ENCODE measurements at places on chromosomes 1 and 21. TPM values are rescaled to one million over a fixed set of nuclear protein-coding genes. Genes with fewer than 3 reads are reported as not detected.
A peak's percentile ranks its signal among the peaks of the same experiment; 100 is the strongest.

- no peak for DNase-seq
These were observed 51.0 kb downstream of the PGBD5 start for GRCh38 chr1:230375147-230375546.

- no peak for DNase-seq
These were observed 12.5 kb downstream of the TRAF3IP3 start for GRCh38 chr1:209768354-209768774.

GRCh38 chr21:37149411-37149810 lies 76.4 kb downstream of the TTC3 start:
- DNase-seq = peak; percentile 74

GRCh38 chr1:70840260-70840953 lies 207.2 kb downstream of the PTGER3 start:
- DNase-seq = peak; percentile 82

GRCh38 chr21:26374817-26375216 lies 198.3 kb downstream of the CYYR1 start:
- DNase-seq = no peak

- DNase-seq = no peak
These were observed 51.2 kb downstream of the DESI2 start for GRCh38 chr1:244704107-244704506.

GRCh38 chr1:83927701-83928100 lies 71.2 kb downstream of the TTLL7 start:
- no peak for DNase-seq

DNA sequence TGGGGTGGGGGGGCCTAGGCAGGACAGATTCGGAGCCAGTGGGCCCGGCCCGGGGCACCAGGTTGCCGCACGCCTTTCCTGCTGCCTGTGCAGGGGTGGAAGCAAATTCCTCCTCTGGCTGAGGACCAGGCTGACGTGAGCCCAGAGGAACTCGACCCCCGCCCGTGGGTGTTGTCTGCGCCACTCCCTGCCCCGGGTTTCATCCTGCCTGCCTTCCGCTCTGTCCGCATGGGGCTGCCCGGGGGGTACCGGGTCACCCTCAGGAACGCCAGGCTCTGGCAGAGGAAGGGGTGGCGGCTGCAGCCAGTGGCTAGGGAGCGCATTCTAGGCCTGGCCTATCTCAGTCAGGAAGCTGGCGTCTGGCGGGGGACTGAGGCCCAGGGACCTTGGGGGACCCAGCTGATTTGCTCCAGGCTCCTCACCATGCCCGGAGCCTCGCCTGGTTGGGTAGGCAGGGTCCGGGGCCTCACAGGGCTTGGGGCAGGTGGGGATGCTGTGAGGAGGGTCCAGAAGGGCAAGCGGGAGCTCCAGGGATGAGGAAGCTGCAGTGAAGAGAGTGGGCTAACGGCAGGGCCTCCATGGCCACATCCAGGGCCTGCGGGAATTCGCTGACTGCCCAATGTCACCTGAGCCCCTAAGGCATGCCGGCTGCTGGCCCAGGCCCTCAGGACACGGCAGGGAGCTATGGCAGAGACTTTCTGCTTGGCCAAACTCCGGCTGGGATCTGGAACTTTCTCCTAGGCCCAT lies 2.4 kb upstream of the IBA57 start:
- DNase-seq = peak; percentile 54

- no peak for DNase-seq
These were observed 183.5 kb downstream of the RUNX1 start for GRCh38 chr21:34865400-34866241.

GRCh38 chr1:180267761-180268555 lies 37.9 kb downstream of the LHX4 start:
- DNase-seq = no peak

- DNase-seq = no peak
These were observed 563.5 kb downstream of the PTPRC start for GRCh38 chr1:199202331-199202730.

DNA sequence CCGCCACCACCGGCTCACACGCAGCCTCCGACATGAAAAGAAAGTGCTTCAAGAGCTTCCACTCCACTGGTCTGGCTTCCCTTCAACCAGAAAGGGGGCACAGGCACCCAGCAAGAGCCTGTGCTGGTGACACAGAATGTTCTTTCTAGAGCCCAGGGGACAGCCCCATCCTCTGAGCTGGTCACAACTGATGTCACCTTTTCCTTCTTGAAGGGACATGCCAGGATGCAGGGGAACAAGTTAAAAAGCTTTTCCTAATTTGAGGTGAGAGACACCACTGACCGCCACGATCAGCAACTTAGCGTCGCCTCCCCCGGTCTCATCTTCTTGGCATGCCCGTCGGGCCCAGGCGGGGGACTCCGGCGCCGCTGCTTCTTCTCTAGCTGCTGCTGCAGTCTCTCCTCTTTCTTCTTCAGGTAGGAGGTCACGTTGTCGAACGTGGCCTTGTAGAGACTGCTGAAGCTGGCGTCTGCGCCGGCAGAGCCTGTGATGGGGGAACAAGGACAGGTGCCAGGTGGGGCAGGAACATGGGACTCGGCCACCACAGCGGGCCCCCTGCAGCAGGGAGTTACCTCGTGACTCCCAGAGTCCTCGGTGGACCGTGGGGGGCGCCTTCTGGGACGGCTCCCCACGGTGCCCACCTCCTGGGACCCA lies 29.5 kb downstream of the WDR4 start:
- no peak for DNase-seq

DNA sequence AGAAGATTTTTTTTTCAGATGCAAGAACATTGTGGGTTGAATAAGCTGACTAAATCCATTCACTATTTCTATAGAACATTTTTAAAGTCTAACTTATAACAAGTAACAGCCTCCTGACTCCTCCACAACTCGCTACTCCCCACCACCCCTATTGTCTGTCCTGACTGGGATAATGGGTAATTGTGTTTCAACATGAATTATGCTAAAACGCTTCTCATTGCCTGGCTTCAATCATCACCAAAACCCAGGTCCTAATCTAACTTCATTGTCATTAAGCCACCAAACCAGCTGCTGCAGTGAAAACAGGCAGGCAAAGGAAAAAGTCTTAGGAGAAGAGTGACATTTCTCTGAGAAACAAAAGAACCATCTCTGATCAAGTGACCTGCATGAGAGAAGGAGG lies 30.0 kb downstream of the TNR start:
- DNase-seq = no peak

DNA sequence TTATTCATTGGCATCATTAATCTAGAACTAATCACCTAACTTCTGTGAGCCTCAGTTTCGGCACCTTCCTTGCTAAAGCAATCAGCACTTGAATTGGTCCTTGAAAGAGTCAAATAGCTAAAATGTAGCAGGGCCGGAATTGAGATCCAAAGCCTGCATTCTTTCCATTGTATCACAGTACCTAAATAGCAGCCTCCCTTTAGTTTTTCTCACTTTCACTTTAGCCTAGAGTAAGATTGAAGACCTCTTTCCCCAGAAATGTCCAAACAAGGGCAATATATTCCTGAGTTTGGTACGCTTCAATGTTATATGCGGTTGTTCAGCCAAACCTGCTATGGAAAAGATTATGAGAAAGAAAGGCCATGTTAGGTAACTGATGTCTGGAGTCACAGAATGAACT lies 121.9 kb upstream of the BMP8A start:
- DNase-seq = peak; percentile 42

GRCh38 chr1:21814981-21815582 lies 3.0 kb downstream of the LDLRAD2 start:
- DNase-seq = no peak

GRCh38 chr1:86811142-86811924 lies 102.6 kb downstream of the SELENOF start:
- no peak for DNase-seq

DNA sequence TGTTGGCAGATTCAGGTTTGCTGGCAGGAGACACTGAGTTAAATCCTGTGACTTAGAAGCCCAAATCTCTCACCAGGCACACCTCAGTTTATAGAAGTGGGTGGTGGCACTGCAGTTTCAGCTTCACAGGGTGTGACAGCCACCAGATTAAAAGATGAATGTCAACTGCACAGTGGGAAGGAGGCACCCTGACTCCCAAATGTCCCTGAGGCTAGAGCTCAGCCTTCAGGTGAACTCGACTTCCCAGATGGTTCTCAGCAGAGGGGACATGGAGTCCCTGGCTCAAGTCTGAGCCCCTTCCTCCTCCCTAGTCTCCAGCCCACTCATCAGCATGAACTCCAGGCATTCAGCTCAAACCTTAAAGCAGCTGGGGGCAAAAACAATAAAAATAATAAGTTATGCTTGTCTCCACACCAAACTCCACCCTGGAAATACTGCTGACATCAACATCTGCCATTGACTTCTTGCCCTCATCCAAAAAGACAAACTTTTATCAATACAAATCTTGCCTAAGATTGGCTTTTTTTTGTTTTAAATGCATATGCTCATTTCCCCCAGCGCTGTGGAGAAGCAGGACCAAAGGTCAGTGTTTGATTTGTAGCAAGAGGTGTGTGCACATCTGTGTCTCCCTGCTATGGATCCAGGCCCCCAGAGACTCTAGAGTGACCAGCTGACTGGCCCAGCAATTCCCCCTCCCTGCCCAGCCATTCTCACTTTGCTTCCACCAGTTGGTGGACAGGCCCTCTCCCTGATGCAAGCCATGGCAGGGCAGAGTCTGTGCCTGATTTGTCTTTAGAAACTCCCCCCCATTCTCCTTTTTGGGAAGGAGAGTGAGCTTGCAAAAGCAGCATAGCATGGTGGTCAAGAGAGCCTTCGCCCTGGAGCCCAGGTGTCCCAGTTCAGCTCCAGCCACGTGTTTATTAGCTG lies 18.5 kb upstream of the S100A7 start:
- DNase-seq = no peak

- no peak for DNase-seq
These were observed 39.9 kb upstream of the NFASC start for GRCh38 chr1:204830747-204831146.

DNA sequence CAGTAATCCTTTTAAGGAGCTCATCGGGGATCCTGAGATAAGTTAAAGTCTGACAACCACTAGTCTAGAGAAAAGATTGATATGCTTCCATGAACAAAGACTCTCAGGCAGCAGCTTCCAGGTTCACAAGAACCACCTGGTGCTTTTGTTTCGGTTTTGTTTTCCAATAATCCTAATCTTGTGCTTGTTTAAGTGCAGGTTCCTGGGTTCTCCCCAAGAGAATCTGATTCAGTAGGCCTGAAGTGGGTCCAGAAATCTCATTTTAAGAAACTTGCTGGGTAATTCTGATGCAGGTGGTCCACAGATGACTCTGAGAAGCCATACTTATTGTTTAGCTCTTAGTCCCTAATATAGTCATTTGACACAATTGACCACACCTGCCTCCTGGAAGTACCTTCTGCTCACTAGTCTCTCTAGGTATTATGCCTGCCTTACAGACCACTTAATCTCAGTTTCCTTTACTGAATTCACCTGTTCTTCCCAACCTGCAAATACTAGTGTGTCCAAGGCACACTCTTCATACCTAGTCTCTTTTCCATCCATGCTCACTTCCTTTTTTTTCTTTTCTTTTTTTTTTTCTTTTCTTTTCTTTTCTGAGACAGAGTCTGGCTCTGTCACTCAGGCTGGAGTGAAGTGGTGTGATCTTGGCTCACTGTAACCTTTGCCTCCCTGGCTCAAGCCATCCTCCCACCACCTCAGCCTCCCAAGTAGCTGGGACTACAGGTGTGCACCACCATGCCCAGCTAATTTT lies 20.5 kb upstream of the FRRS1 start:
- DNase-seq = no peak

DNA sequence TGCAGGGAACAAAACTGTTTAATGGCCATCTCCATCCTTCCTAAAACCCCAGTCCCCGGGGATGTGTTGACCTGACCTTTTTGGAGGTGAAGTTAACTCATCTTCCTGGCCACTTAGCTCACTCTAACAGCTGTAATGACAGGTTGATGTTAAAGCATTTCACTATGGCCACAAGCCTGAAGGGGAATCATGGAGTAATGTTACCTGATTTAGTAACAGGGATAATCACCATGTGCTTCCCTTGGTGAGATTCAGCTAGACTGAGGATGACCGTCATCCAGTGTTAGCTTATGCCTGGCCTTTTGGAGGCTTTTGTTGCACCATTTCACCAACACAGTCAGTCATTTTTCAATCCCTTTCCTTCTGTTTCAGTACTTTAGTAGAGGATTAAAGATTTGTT lies 64.3 kb upstream of the RAVER2 start:
- no peak for DNase-seq

GRCh38 chr21:23522751-23523150 lies 2084.5 kb downstream of the MRPL39 start:
- DNase-seq = no peak

- DNase-seq = no peak
These were observed 170.2 kb downstream of the TNR start for GRCh38 chr1:175572932-175573868.

GRCh38 chr1:211424018-211424417 lies 67.9 kb downstream of the RD3 start:
- DNase-seq = no peak

DNA sequence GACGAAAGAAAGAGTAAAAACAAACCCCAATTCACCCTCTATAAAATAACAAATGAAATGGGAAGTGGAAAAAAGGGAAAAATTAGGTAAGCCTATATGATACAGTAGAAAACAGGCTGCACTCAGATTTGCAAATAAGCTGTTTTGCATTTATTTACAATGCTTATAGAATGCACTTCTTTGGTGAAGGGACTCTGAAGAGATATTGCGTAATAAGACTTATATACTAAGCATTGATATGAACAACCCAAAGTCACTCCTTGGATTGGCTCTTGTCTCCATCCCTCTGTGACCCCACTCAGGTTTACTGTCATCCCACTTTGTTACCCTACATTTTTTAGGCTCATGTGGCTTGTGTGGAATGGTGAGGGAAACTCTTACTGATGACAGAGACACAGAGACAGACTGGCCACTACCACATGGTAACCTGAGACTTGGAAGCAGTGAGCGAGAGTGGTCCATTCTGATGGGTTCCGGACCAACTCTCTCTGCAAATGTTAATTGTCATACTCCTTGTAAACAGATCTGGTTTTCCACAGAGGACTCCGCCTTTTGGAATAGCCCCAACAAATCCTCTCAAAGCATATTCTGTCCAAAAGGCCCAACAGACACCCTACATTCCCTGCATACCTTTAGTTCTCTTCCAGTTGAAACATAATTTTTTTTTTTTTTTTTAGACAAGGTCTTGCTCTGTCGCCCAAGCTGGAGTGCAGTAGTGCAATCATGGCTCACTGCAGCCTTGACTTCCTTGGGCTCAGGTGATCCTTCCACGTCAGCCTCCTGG lies 11.0 kb downstream of the GSTM5 start:
- DNase-seq = peak; percentile 58

GRCh38 chr1:222697826-222698225 lies 14.5 kb downstream of the AIDA start:
- DNase-seq = peak; percentile 80

DNA sequence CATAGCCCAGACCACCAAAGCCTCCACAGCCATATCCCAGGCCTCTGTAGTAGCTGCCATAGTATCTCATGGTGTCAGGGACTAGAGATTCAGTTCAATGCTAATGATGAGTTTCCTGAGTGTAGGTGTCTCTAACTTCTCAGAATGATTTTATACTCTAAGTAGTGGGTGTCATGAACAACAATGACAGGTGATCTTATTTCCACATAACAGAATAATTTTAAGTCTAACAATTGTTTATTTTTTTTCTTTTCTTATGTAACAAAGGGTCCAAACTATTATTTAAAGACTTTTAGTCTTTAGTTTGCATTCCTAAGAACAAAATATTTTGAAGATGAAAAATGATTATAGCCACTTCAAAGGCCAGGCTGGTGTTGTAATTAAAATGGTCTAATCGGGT lies at the start of gene KRTAP19-6:
KRTAP19-6 (minus strand) TSS at position 101 of the 400 bp plus-strand sequence; CDS start at position 70, 31 bp downstream.
- no peak for DNase-seq

Gene FUCA1
- 3.8 TPM for total RNA-seq

Gene CLDN14
- 0.27 TPM for total RNA-seq

Gene UTS2
- total RNA-seq = not detected

Gene PLK3
- 28.8 TPM for total RNA-seq

Gene TMEM82
- not detected for total RNA-seq

Gene AUNIP
- total RNA-seq = 4.8 TPM

Gene KRTAP13-2
- total RNA-seq = not detected
